ENCODE measurements at places on chromosomes 3 and 15.

GRCh38 chr3:7876741-7877297, 624.8 kb upstream of the LMCD1 start:
- DNase-seq: peak; percentile 35

- no peak for DNase-seq
Observed at GRCh38 chr3:81554801-81555200, 206.6 kb downstream of the GBE1 start.

DNA sequence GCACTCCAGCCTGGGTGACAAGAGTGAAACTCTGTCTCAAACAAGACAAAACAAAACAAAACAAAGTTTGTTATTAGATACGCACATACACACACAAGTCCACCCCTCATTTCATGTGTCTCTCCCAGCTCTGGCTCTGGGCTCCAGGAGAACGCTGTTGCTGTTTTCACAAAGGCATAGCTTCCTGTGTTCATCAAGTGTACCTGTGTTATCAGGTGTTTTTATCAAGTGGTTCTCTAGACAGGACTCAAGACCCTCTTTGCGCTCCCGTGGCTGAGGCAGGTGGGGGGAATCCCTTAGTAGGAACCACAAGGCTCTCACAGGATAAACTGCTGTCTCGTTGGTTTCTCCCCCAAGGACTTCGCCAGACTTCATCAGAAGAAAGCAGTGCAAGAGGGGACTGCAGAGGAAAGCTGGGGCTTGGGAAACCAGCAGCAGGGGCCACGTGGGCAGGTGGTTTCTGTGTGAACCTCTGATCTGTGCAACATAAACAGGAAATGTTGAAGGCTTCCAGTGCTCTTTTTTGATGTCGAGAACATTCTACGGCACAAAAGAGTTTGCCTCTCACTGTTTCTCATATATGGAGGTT, 6.9 kb upstream of the PPP1R2 start:
- DNase-seq: peak; percentile 81

DNA sequence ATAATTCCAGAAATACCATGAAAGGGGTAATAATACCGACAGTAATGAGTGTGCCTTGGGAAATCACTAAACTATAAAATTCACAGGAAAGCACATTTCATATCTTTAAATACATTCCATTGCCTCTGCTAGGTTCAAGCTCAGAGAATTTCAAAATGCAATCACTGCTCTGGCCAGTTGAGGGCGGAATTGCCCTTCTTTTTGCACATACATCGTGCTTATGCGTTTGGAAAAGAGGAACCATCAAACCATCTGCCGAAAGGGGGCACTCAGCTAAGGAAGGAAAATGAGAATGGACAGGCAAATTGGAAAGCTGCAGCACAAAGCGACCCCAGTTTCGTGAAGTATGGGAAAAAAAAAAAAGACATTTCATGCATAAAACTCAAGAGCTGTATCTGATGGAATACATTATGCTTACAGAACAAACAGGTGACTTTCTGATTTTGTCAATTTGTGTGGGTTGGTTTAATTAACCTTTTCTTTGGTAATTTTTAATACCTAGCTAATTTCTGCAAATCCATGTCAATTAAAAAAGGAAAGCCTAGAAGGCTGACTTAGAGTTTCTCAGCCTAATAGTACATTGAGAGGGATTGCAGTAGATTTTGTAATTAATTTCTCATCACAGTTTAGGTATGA, 61.4 kb downstream of the TUSC7 start:
- no peak for DNase-seq

- DNase-seq: no peak
Observed at GRCh38 chr3:12138044-12138443, 20.7 kb downstream of the TIMP4 start.

DNA sequence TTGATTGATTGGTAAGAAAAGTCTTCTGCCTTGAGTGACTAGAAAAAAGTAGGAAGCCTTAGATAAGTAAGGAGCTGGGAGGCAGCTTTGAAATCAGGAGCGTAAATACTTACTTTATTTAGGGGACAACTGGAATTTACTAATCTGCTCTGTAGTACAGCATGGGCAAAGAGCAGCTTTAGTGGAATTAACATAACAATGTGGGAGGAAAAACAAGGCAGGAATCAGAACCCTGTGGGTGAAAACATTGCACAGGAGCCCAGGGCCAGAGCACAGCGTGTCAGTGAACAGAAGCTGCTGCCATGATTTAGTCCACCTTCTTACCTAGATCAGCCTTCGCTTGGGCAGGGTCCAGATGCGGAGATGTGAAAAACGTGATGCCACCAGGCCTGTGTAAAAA, 14.6 kb downstream of the FMN1 start:
- DNase-seq: no peak

Data from CD4-positive, alpha-beta T cell (primary cell).